ENCODE measurements at places on chromosomes 7 and 10.
A peak's percentile ranks its signal among the peaks of the same experiment; 100 is the strongest.

- no peak for DNase-seq
Measured at GRCh38 chr7:2872296-2872874, 28.3 kb upstream of the GNA12 start.

DNA sequence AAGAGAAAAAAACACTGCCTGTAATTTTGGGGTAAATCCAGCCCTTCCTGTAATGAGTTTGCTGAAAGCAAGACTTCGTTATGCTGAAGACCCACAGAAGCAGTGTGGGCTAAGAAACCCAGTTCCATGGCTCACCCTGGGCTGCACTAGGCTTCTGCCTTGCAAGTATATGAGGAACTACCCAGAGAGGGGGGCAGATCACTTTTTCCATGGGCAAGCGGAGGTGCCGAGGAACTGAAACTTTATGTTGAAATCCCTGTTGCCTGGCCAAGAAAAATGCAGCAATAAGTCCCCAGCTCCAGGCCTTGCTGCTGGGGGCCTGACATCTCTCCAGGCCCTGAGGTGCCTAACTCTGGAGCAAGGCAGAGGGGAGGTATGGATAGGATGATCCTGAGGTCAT lies 8.5 kb downstream of the RASSF4 start:
- no peak for DNase-seq

GRCh38 chr10:154348-154747 lies 19.1 kb downstream of the ZMYND11 start:
- no peak for DNase-seq

DNA sequence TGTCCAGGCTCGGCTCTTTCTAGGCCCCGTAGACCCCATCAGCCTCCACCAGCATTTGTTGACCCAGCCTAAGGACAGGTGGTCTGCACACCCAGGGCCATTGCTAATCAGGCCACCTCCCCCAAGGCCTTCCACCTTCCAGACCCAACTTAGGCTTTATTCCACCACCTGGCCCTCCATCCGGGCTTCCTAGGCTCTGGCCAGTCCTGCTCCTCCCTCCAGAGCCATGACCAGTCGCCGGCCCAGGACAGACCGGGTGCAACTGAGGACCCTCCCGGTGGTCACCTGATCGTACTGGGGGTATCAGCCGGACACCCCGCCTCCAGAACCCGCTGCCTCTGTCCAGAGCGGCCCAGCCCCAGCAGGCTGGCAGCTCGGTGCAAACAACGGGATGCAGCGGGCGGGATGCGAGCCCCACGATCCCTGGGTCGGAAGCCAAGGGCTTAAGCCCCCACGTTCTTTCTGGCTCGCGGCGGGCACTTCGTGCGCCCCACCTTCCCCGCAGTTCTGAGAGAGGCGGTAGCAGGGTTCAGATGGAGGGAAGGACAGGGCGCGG lies 545 bp downstream of the NACAD start:
- DNase-seq, result no peak

- peak; percentile 48 for DNase-seq
Measured at GRCh38 chr10:7525314-7526016, 114.6 kb upstream of the SFMBT2 start.

DNA sequence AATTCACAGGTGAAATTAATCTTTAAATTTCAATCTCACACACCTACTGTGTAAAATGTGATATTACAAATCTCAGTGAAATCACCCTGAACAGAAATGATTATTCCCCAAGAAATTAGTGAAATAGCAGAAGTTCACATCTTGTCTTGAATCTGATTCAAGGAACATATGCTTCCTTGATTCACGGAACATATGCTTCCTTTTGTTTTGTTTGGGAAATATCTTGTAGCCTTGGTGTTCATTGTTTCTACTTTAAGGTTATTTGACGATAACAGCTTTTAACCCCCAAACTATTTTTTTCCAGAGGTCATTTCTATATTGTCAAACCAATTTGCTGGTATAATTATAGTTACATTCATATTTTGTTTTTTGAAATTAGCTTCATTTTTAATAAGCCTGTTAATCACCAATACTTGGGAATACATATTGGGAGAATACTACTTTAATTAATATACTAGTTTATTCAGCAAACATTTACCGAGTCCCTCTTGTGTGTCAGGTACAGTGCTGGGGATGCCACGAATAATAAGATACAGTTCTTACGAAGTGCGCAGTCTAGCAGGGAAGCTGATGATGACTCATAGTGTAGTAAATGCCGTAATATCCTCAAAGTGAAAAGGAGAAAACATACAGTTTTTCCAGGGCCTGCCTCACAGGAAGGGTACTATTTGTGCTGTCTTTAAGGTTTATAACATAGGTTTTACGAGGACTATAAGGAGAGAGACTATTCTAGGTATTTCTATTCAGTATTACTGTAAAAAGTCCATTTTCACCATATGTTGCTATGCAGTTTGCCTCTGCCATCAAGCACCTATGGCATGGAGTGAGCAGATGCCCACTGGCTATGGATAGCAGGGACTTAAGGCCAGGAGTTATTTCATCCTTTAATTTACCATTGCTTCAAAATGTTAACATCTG lies 32.5 kb downstream of the PRKAR2B start:
- no peak for DNase-seq

DNA sequence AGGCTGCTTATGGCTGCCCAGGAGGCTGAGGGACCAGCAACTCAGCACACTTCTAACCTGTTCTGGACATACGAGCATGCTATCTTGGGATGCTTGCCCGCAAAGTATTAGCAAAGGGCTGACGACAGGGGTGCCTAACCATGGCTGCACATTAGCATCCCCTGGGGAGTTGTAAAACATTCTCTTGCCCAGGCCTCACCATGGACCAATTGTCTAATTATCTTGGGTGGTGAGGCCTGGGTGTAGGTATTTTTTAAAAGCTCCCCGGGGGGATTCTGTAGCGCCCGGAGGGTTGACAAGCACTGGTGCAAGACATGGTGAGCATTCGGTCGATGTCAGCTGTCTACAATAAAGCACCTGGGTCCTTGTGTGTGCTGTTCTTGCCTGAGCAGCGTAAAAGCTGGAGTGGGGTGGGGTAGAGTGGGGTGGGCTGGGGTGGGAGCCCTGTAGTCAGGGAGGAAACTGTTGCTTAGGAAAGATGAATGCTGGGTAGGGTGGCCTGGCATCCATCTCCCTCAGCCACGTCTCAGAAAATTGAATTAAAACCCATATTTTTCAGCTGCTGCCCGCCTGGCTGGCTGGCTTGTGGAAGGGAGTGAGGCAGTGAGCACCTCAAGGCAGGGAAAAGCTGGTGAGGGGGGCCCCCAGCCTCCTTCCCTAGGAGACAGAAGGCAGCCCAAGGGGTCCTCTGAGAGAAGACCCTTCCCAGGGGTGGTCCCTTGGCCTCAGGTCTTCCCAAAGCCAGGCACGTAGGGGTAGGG lies 2.9 kb upstream of the ADCYAP1R1 start:
- no peak for DNase-seq

DNA sequence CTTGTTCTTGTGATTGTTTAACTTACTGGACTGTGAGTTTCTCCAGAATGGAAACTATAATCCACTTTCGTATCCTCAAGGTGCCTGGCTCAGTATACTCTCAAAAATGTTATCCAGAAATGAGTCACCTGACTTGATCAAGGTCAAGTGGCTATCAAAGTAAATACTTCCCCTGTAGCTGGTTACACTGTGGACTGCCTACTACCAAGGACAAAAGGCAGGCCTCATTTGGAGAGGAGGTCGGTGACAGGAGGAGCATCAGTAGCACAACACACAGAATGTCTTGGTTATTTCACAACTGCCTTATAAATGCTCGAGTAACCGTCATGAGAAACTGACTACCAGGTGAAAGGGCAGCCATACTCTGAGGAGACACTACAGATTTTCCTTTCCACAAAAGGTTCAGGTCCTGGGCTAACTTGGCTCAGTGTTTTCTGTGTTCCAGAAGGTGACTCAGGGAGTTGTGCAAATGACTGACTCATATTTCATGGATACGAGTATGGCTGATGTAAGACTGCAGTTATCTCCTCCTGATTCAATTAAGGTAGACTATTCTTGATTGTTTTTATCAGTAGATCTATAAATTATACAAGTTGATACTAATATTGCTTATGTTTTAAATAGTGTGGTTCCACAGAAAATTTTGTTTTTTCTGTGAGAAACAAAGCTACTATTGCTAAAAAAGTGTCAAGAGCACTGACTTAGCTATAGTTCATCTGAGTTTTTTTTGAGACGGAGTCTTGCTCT lies 4.2 kb upstream of the CCNY start:
- DNase-seq, result no peak

DNA sequence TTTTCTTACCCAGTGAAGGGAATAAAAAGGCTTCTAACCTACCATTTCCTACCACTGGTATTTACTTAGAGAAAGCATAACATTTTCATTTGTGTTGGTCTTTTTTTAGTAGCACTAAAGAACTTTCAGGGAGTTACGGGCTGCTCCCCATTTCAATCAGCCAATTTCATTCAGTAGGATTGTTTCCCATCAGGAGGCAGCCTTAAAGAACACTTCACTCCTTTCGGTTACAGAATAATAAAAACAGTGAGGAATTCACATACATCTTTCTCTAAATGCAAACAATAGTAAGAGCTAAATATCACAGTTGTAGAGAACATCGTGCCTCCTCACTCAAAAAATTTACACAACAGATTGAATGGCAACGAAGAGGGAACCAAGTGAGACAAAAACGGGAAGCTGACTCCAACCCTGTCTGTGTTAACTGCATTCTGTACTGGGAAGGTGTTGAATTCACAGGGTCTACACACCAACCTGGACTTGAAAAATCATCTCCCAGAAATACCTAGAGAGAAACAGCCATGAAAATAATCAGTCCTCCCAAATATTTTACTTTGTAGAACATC lies 55.5 kb upstream of the ABLIM1 start:
- DNase-seq, result no peak

DNA sequence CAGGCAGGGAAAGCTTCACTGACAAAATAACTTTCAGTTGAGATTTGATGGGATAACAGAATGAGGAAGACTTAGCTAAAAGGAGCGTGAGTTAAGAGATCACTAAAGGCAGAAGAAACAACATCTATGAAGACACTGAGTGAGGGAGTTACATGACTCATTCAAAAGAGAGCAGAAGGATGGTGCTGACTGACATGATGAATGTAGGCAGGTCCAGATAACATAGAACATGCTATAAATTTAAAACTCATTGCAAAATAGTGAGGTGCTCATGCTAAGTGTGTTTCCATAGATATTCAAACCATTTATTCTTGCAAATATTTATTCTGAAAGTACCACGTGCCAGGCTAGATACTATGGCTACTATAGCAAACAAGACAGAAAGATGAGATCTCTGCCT lies 116.4 kb upstream of the DGKB start:
- DNase-seq, result no peak

DNA sequence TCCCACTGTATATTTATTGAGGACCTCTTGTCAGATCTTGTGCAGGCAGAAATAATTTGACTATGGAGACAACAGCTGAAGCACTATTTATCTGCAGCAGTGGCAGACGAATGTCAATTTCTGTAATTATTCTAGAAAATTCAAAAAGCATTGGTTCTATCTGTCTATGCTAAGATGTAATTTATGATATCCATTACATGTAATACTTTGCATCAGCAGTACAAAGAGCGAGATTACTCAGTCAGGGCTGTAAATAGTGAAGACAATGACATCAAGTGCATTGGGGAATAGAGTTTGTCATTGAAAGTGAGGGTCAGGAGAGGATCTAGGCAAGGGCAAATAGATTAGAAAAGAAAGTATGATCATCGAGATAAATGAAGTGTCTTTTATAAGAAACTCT lies 508.2 kb downstream of the ZWINT start:
- no peak for DNase-seq

GRCh38 chr7:96789914-96790313 lies 80.3 kb upstream of the SEM1 start:
- no peak for DNase-seq

GRCh38 chr7:127245002-127245401 lies 7.7 kb downstream of the GRM8 start:
- DNase-seq, result no peak

GRCh38 chr7:35037211-35037525 lies at the start of gene DPY19L1:
Gene DPY19L1, minus strand, starts transcription at chr7:35037485. Its CDS starts 91 bp downstream, at chr7:35037394.
- no peak for DNase-seq

GRCh38 chr7:82126576-82126975 lies 317.0 kb downstream of the CACNA2D1 start:
- no peak for DNase-seq

DNA sequence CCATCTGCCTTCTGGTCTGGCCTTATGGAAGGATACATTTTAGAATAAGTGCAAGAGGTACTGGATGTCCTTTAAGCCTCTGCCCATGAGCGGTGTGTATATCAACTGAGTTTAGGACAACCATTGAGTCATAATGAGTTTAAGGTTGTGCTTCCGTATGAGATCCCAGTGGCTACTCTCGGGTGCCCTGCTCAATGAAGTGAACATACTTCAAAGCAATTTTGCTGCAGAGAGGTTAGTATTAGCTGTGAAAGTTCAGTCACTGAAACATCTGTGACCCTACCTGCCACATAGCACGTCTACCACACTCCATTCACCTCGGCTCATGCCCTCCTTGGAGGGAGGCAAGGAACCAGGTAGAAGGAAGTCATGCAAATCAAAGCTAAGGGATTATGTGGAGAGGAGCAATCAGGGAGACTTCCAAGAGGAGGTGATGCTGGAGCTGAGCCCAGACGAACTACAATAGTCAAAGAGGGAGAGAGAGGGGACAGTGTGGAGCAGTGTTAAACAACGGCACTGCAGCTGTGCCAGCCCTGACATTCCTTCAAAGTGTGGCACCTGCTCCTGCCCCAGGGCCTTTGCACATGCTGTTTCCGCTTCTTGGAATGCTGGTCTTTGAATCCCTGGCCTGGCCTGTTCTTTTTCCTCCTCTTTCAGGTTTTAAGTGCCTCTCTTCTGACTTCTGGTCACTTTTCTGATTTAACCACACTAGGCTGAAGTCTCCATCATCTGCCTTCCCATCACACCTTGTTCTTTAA lies 25.4 kb downstream of the BTBD16 start:
- DNase-seq, result no peak

DNA sequence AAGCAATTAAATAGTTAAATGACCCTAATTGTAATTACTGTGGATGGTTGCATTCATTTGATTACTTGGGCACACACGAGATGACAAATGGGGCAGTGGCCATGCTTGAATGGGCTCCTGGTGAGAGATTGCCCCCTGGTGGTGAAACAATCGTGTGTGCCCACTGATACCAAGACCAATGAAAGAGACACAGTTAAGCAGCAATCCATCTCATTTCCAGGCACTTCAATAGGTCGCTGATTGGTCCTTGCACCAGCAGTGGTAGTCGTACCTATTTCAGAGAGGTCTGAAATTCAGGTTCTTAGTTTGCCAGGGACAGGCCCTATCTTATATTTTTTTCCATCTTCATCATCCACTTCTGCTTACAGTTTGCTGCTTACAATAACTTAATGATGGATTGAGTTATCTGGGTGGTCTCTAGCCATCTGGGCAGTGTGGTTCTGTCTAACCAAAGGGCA lies 8.3 kb downstream of the PCBD1 start:
- DNase-seq, result peak; percentile 28

GRCh38 chr10:69647126-69647525 lies 17.1 kb downstream of the FAM241B start:
- no peak for DNase-seq

GRCh38 chr10:95785317-95785716 lies 29.4 kb downstream of the ENTPD1 start:
- no peak for DNase-seq

GRCh38 chr10:98340940-98341310 lies 72.9 kb upstream of the LOXL4 start:
- no peak for DNase-seq

- DNase-seq, result no peak
Measured at GRCh38 chr10:7320072-7320471, 90.8 kb downstream of the SFMBT2 start.

All from SK-N-MC (cell line).